ENCODE measurements at places on chromosomes 7 and 10. TPM values are rescaled to one million over a fixed set of nuclear protein-coding genes. Genes with fewer than 3 reads are reported as not detected.

ADRA2A gene
- total RNA-seq = 4.9 TPM

CALML3 gene
- not detected for total RNA-seq

NEUROD6 gene
- total RNA-seq = not detected

GRK5 gene
- total RNA-seq = 83.5 TPM

CYTH3 gene
- 27.5 TPM for total RNA-seq

PDK4 gene
- total RNA-seq = 156 TPM

INSIG1 gene
- total RNA-seq = 90.7 TPM

PAOX gene
- 6.0 TPM for total RNA-seq

STEAP1 gene
- 5.7 TPM for total RNA-seq

ZNF438 gene
- 14.4 TPM for total RNA-seq

GPR15LG gene
- total RNA-seq = not detected

CHCHD3 gene
- total RNA-seq = 43.0 TPM

C10orf105 gene
- 0.52 TPM for total RNA-seq

- no peaks in the 10 kb centered on the region for H3K27me3 ChIP-seq
- no peak for DNase-seq
- no peaks in the 10 kb centered on the region for H3K36me3 ChIP-seq
- no peak overlapping the region for H3K4me3 ChIP-seq
- H3K27ac ChIP-seq = no peak overlapping the region
Observed at GRCh38 chr7:132200141-132200540, 376.1 kb downstream of the PLXNA4 start.

GRCh38 chr10:72625276-72625607, 637 bp downstream of the MICU1 start:
- no peak for DNase-seq
- peak overlapping the region; percentile 83 for H3K4me3 ChIP-seq
- peak overlapping the region; percentile 85 for H3K27ac ChIP-seq
- H3K4me1 ChIP-seq = peaks cover 17% of the 10 kb centered on the region
- H3K36me3 ChIP-seq = no peaks in the 10 kb centered on the region
- no peaks in the 10 kb centered on the region for H3K27me3 ChIP-seq

DNA sequence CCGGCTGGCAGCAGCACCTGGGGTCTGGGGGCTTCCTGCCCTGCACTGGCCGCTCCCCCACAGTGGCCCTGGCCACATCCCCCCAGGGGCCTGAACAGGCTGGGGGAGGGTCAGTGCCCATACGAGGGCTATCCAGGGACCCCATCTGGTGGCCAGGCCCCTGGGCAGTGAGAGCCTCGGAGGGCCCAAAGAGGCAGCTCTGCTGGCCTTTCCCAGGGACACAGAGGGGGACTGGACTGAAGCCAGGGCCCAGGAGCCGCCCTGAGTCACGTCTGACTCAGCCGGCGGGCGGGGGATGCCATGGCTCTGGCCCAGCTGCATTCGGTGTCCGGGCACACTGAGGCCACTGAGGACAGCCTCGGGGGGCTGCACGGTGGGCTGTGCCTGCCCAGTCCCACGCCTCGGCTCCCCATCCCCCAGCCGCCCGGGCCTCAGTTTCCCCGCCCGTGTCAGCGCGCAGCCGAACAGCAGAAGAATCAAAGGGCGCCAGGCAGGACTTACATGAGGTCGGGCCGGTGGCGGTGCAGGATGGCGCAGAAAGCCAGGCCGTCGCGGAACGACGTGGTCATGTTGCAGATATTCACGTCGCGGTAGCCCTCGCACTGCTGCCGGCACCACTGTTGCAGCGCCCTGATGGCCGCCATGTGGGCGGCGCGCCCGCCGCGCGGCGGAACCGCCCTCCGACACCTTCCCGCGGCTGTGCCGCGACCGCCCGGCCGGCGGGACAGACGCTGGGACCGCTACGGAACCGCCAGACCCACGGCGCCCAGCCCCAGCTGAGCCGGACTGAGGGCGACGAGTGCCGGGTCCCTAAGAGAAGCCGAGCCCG, at the start of gene MICALL2:
TSS of gene MICALL2 (minus strand) at position 788 of the 829 bp plus-strand sequence. CDS start at position 644, 144 bp downstream.
- no peaks in the 10 kb centered on the region for H3K36me3 ChIP-seq
- H3K4me1 ChIP-seq = peaks cover 60% of the 10 kb centered on the region
- peak; percentile 86 for DNase-seq
- peak within 1 kb of the TSS; percentile 70 for H3K4me3 ChIP-seq
- H3K27ac ChIP-seq = peak within 1 kb of the TSS; percentile 83

GRCh38 chr10:66714741-66715140, 211.1 kb upstream of the LRRTM3 start:
- H3K27me3 ChIP-seq = no peaks in the 10 kb centered on the region
- no peaks in the 10 kb centered on the region for H3K4me1 ChIP-seq
- H3K36me3 ChIP-seq = no peaks in the 10 kb centered on the region
- DNase-seq = no peak

DNA sequence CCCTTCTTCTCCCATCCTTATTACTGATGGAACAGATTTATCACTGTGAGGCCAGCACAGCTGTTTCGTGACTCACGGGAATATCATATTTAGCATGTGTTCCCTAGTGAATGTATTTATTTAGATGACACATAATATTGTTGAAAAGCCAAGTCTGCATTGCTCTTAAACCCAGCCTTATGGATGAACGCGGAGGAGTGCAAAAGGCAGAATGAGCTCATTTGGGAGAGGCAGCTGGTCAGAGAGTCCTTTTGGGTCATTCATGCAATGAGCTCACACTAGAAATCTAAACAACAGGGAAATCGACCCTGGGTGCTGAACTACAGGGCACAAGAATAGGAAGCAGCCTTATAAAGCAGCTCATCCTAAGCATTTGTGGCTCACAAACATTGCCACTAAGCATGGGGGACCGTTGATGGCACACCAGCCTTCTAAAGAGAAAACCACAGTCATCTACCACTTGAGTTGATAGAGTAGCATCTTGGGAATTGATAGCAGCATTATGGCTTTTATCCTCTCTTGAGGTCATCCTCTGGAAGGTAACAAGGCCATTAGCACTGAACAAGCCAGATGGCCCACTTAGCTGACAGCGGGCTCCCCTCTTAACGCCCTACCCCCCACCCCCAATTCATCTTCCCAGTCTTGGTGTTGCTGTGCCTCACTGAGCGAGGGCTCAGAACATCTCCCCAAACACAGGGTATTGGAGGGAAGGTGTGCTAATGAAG, 32.9 kb upstream of the SDK1 start:
- no peaks in the 10 kb centered on the region for H3K27me3 ChIP-seq
- no peaks in the 10 kb centered on the region for H3K36me3 ChIP-seq
- no peak overlapping the region for H3K4me3 ChIP-seq
- H3K4me1 ChIP-seq = no peaks in the 10 kb centered on the region
- no peak overlapping the region for H3K27ac ChIP-seq

- no peak within 1 kb of the TSS for H3K27ac ChIP-seq
- peak within 1 kb of the TSS; percentile 43 for H3K4me3 ChIP-seq
- H3K36me3 ChIP-seq = no peaks in the 10 kb centered on the region
- H3K27me3 ChIP-seq = peaks cover 30% of the 10 kb centered on the region
Observed at GRCh38 chr10:126387931-126388911, at the start of gene ADAM12. ADAM12 (minus strand) TSS chr10:126388477; CDS start chr10:126388145, 332 bp downstream.

DNA sequence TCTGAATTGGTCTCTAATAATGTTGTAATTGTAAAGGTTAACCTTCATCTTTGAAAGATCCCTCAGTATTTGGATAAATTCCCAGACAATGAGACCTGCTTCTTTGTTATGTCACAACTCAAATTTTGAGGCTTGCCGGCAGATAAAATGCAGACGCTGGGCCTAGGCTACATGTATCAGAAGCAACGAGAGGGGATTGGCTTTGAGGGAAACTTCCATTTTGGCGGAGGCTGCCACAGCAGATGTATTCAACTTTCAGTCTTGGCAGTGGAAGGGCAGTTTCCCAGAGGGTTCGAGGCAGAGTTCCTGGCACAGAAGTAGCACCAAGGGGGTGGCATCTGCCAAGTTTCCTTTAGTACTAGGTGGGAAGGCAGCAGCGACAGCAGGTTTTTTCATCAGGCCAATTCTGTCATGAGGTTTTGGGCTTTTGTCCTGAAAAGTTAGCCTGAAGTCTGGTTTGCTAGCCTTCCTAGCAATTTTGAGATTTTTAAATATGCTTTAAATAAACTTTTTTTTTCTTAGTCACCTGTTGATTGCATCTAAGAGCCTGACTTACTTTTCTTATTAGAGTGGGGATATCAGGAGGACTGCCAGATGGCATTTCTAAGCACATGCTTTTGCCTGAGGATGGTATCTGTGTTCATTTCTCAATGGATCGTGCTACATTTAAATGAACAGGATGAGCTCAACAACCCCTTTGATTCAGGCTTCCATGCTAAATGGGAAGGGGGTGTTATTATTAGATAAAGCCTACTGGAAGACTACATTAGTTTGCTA, 89.5 kb upstream of the FAM3C start:
- H3K27me3 ChIP-seq = no peaks in the 10 kb centered on the region
- H3K27ac ChIP-seq = no peak overlapping the region
- no peak for DNase-seq
- H3K36me3 ChIP-seq = no peaks in the 10 kb centered on the region

DNA sequence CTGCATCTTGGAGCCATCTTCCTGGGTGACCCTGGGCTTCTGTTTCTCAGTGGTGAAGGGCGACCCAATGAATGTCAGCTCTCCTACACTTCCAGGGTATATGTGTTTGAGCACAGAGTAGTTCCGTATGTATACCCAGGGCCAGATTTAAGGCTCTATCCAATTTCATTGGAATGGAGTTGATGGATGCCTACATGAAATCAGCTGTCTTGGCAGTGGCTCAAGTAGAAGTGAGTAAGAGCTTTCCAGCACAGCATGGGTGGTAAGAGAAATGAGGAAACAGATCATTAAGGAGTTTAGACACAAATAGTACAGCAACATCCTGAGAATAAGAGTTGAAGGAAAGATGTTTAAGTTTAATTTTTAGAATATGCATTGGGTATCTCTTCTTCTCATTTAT, 433.0 kb downstream of the PAXIP1 start:
- no peak for DNase-seq
- H3K27me3 ChIP-seq = no peaks in the 10 kb centered on the region
- no peak overlapping the region for H3K27ac ChIP-seq
- no peak overlapping the region for H3K4me3 ChIP-seq
- H3K4me1 ChIP-seq = no peaks in the 10 kb centered on the region
- no peaks in the 10 kb centered on the region for H3K36me3 ChIP-seq

DNA sequence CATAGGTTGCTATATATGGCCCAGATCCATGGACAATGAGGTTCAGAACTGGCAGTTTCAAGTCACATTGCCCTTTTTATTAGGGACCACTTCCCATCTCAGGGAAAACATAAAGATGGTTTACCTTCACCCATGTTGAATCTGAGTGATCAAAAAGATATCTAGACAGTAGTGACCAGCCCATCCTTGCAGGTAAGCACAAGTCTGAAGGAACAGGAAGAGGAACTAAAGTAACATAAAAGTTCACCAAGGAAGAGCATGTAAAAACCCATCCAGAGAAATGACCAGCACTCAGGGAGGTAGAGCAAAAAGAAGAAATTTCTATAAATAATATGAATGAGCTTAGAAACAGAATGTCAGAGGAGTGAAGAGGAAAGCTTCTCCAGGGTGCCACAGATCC, 382.5 kb downstream of the PARD3 start:
- DNase-seq = no peak
- no peaks in the 10 kb centered on the region for H3K36me3 ChIP-seq
- H3K27ac ChIP-seq = no peak overlapping the region
- H3K27me3 ChIP-seq = no peaks in the 10 kb centered on the region

GRCh38 chr7:31202801-31203200, 137.7 kb downstream of the NEUROD6 start:
- H3K27ac ChIP-seq = no peak overlapping the region
- no peaks in the 10 kb centered on the region for H3K36me3 ChIP-seq
- no peaks in the 10 kb centered on the region for H3K27me3 ChIP-seq
- no peak for DNase-seq

- no peak overlapping the region for H3K27ac ChIP-seq
- H3K36me3 ChIP-seq = no peaks in the 10 kb centered on the region
- no peak overlapping the region for H3K4me3 ChIP-seq
- no peak for DNase-seq
- H3K27me3 ChIP-seq = peaks cover 11% of the 10 kb centered on the region
- H3K4me1 ChIP-seq = no peaks in the 10 kb centered on the region
Observed at GRCh38 chr7:4861227-4861626, 603 bp downstream of the PAPOLB start.

DNA sequence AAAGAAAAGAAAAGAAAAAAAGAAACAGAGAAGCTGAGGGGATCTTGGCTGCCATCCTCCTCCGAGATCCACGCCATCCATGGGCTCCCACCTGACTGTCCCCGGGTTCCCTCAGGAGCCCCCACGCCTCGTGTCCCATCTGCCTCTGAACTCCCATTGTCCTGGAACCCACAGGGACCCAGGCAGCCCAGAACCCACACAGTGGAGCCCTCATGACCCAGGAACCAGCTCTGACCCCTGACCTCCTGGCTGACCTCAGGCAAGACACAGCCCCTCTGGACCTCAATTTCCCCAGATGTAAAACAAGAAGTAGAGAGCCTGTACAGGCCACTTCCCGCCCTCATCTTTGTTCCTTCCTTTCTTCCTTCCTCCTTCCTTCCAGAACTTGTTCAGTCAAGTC, 40.4 kb downstream of the RASGEF1A start:
- no peaks in the 10 kb centered on the region for H3K36me3 ChIP-seq
- no peak overlapping the region for H3K4me3 ChIP-seq
- H3K27ac ChIP-seq = no peak overlapping the region
- peaks cover 31% of the 10 kb centered on the region for H3K27me3 ChIP-seq

DNA sequence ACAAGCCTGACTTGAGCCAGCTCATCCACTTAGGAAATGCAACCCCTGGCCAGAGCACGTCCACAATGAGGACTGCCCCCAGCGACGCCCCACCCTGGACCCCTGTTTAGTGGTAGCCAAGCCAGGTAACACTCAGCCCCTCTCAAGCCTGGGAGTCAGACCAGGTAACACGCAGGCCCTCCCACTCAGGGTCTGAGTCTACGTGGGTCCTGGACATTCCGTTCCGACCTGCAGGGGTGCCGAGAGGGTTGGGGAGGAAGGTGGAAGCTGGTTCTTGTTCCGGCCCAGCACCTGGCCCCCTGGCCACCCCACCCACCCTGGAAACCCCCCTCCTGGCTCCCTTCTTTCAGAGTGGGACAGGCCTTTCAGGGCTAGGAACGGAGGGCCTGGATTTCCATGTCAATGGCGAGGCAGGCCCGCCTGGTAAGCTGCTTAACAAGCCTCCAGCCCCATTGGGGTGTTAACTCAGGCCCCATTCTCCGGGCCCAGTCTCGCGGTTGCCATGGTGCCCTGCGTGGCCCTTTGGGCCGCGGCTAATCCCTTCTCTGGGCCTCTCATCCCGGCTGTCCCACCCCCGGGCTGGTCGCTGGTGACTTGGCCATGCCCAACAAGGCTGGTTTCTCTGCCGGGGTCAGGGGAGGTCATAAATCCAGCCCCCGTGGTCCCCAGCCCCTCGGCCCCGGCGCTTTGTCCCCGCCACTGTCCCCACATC, 19.7 kb upstream of the LFNG start:
- H3K36me3 ChIP-seq = no peaks in the 10 kb centered on the region
- DNase-seq = no peak
- H3K4me1 ChIP-seq = peaks cover 5% of the 10 kb centered on the region
- peaks cover 16% of the 10 kb centered on the region for H3K27me3 ChIP-seq
- H3K4me3 ChIP-seq = no peak overlapping the region
- no peak overlapping the region for H3K27ac ChIP-seq

All from upper lobe of right lung (tissue), 1 donor.